ENCODE measurements at places on chromosomes 4 and X.

DNA sequence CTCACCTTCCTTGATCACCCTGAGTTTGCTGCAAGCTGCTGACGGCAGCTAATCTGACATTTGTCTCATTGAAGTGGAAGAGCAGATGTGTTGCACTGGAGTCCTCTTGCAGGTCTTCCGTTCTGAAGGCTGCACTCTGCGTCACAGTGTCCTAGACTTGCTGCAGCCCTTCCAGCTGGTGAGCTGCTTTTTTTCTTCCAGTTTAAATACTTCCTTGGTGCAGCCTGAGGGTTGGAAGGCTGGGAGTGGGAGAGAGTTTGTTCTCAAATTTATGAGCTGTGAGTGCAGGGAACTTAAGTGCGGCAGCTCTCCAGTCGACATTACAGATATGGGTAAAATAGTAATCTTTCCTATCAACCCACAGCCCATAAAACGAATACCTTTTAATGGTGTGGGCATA is 303.6 kb upstream of the FAT1 start:
- no peak for DNase-seq

- DNase-seq = no peak
Measured at GRCh38 chr4:78056265-78057129, 626 bp upstream of the FRAS1 start.

DNA sequence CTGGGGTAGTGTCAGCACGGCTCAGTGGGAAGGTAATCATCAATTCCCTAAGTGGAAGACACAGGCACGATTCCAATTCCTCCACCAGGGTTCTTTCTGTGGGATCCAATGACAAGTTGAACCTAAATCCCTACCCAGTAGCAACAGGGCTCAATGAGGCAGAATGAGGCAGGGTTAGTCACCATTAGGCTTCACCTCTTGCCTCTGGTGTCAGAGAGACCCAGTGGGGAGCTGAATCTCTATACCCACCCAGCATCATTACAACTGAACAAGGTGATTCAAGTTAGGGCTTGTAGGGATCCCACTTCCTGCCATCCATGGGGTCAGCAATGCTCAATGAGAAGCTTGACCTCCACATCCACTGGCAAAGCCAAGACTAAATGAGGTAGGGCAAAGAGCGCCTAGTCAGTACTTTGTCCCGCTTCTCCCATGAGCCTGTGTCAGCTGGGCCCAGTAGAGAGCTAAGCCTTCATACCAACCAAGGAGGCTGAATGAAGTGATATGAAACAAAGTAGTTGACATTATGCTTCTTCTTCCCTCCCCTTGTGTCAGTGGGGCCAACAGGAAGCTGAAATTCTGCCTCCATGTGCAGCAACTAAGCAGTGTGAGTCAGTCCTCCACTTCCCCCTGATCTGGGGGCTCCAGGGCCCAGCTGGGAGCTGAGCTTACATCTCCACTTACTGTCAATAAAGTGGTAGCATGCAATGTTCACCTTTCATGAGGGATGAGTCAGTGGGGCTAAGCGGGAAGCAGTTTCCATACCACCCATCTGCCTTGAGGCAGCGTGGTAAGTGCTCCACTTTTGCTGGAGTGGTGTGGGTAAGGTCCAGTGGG is 36.4 kb upstream of the RBM41 start:
- DNase-seq = no peak

- no peak for DNase-seq
Measured at GRCh38 chr4:158189422-158189821, 16.6 kb upstream of the GASK1B start.

- DNase-seq = no peak
Measured at GRCh38 chr4:46508216-46508615, 118.3 kb upstream of the GABRA2 start.

DNA sequence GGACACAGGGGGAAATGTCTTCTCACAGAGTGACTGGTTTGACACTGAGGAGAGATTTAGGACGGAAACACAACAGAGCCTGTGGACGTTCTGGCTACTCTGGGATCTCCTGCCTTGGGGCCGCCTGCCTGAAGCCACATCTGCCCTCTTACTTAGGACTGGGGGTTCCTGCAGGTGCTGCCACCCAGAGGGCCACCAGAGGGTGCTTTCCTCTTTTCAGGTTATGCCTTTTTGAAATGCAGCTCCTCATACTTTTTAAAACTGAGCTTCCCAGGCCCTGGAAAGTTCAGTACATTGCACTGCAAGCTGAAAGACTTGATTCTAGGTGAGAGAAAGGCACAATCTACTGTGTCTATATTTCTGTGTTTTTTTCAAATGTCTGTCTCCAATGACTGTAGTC is 92.2 kb upstream of the PGRMC2 start:
- DNase-seq = no peak

DNA sequence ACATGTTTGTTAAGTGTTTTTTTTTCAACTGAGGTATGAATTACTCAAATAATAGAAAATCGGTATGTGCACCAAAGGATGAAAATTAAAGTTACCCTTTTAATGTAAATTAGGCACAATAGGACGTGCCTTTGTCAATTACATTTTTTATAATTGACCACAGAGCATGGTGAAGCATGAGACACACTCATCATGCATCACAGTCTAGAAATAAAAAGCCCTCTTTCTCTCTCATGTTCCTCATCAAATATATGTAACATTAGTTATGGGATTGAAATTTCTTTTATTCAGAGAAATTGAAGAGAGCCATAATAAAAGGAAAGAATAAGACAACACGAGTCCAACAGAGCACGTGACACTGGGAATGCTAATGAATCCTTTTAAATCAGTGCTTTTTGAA is 3.5 kb downstream of the GNRHR start:
- no peak for DNase-seq

DNA sequence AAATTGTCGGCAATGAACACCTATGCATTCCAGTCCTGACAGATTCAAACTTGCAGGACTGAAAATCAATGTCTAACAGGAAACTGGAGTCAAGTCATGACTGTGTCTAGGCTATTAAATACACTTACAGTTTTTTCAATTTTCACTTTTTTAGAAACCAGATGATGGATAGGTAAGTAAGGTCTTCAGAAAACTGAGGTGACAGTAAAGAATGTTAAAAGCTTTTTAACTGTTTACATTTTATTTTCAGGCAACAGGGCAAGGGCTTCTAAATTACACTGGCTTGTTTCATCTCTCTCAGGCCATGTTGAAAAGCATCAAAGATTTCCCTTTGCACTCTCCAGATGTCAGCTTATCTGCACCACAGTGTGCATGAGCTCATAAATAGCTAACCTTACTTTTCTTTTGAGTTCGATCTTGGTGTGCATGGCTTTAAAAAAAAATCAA is 65.2 kb downstream of the SEC24D start:
- DNase-seq = no peak

- DNase-seq = no peak
Measured at GRCh38 chr4:106424426-106424825, 55.8 kb upstream of the GIMD1 start.

DNA sequence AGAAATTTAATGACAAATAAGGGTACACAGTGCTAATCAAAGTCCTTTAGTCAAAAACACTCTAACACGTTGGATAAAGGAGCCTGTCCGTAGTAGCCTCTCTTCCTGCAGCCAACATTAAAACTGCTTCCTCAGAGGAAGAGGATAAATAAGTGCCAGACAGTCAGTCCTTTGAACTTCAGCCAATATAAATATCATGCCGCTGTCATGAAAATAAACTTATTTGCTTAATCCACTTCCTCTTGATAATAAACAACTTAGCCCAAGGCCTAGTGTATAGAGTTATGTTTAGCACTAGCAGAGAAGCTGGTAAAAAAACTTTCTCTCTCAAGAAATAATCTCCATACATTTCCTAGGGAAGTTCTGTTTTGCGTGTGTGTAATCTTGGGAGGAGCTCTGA is 196.7 kb downstream of the HS3ST1 start:
- DNase-seq = no peak

DNA sequence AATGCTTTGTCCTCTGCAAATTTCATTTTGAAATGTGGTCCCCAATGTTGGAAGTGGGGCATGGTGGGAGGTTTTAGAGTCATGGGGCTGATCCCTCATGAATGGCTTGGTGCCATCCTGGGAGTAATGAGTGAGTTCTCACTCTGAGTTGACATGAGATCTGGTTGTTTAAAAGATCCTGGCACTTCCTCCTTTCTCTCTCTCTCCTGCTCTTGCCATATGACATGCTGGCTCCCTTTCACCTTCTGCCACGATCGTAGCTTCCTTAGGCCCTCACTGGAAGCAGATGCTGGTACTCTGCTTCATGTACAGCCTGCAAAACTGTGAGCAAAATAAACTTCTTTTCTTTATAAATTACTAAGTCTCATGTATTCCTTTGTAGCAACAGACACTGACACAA is 262.0 kb downstream of the IL15 start:
- no peak for DNase-seq

GRCh38 chr4:144716778-144717177 is 70.8 kb downstream of the HHIP start:
- DNase-seq = no peak

DNA sequence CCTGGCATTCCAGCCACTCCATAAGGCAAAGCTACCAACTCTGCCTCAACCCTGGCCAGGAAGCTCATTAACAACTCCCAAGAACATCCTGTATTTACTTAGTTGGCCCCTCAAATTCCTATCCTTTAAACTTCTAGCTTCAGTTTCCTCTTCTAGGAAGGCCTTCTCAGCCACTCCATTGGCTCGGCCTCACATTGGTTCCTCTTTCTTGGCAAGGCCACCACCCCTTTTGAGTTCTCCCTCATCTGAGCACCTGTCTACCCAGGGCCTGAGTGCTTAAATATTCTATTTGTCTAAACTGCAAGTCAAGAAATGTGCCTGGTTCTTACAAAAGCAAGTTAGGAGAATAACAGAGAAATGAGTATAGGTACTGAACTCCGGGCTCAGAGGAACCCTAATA is 10.0 kb downstream of the SMC1A start:
- no peak for DNase-seq

DNA sequence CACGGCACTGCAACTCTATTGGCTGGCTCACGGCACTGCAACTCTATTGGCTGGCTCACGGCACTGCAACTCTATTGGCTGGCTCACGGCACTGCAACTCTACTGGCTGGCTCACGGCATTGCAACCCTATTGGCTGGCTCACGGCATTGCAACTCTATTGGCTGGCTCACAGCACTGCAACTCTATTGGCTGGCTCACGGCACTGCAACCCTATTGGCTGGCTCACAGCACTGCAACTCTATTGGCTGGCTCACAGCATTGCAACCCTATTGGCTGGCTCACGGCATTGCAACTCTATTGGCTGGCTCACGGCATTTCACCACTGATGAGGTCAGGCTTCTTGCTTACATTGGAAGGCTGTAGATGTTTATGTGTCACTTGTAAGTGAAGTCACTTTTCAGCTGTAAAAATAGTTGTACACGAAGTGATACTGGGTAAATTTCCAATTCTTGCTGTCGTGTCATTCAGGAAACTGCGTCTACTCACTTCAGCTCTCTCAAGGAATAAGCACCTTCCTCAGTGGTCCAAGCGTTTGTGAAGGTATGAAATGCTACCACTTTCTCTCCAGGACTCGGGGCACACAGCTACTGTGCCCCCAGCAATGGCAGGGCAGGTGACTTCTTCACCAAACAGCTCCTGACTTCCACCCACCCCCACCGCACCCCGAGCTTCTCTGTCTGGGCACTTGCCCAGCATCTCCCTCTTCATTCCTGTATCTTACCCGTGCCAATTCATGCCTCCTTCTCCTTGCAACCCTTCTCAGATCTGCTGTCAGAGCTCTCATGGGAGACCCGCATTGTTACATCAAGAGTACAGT is 141.3 kb downstream of the AFAP1 start:
- DNase-seq = no peak

GRCh38 chrX:110692866-110693265 is 102.8 kb downstream of the CHRDL1 start:
- no peak for DNase-seq

DNA sequence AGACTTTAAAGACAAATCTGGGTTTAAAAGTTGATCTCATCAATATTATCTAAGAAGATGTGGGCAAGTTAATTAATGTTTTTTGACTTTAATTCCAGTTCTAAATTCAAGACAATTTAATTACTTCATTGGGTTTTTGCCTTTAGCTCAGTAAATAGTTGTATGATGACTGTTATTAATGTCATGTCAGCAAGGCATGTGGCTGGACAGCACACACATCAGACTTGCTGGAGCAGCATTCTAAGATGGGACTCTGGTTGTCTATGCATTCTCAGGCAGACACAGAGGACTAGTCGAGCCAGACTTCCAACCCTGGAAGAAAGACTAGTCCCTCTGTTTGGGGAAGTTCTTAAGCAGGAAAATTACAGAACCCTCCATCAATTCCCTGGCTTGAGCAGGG is 180.7 kb upstream of the GK2 start:
- DNase-seq = no peak

GRCh38 chr4:128353791-128354190 is 66.2 kb upstream of the PGRMC2 start:
- DNase-seq = no peak

GRCh38 chr4:94764069-94764468 is 6.3 kb downstream of the BMPR1B start:
- DNase-seq = no peak

DNA sequence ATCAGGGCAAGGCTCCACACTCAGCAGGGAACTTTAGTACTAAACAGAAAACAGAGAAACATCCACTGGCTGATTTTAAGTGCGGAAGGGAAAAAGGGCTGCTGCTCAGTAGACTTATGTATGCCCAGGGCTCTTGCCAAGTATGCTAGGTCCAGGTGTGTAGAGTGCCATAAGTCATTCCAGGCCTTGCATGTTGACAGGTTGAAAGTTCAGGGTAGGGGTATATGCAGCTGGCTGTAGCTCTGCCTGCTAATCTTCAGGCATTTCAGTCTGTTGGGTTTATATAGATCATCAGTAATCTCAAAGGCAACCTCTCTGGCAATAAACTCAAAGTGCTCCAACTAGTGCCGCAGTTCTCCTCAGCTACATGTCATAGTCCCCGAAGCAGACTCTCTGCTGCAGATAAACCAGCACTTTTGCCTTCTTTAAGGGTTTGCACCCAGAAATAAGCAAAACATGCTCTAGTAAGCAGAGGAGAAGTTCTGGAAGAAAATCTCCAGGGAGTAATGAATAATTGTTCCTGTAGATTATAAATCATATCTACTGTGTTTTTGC is 134.9 kb upstream of the GRIA3 start:
- DNase-seq = no peak

- DNase-seq = no peak
Measured at GRCh38 chr4:152436384-152436783, 99.5 kb downstream of the FBXW7 start.

- no peak for DNase-seq
Measured at GRCh38 chr4:175745329-175745728, 66.7 kb downstream of the GPM6A start.

DNA sequence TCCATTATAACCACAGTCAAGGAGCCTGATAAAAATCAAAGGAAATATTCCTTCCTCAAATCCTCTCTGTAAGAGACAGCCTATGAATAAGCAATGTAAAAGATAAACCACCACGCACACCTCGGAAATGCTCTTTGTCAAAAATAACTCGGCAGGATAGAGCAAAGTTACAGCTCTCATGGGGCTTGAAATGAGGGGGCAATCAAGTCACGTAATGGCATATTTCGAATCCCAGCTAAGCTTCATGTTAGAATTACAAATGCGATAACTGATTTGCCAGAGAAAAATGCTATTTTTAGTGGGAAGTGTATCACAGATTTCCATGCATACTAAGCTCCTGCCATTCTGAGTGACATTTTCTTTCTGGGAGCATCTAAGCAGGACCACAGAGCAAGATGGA is 49.4 kb downstream of the EVC2 start:
- DNase-seq = no peak

GRCh38 chr4:107183155-107183774 is 147.2 kb upstream of the DKK2 start:
- no peak for DNase-seq

Measured in stimulated activated CD4-positive, alpha-beta T cell treated with anti-CD3 and anti-CD28 coated beads, TNF-alpha, amount 100 ng/mL, for 1 hour (primary cell).